Right ventricle myocardium inferior (tissue), 1 donor: ENCODE measurements at places on chromosomes 11 and 22. TPM values are rescaled to one million over a fixed set of nuclear protein-coding genes. Genes with fewer than 3 reads are reported as not detected.

- no peak for DNase-seq
These were observed 13.1 kb downstream of the B3GNT6 start for GRCh38 chr11:77047007-77047927.

Gene LRRC75B
- 6.5 TPM for total RNA-seq

DNA sequence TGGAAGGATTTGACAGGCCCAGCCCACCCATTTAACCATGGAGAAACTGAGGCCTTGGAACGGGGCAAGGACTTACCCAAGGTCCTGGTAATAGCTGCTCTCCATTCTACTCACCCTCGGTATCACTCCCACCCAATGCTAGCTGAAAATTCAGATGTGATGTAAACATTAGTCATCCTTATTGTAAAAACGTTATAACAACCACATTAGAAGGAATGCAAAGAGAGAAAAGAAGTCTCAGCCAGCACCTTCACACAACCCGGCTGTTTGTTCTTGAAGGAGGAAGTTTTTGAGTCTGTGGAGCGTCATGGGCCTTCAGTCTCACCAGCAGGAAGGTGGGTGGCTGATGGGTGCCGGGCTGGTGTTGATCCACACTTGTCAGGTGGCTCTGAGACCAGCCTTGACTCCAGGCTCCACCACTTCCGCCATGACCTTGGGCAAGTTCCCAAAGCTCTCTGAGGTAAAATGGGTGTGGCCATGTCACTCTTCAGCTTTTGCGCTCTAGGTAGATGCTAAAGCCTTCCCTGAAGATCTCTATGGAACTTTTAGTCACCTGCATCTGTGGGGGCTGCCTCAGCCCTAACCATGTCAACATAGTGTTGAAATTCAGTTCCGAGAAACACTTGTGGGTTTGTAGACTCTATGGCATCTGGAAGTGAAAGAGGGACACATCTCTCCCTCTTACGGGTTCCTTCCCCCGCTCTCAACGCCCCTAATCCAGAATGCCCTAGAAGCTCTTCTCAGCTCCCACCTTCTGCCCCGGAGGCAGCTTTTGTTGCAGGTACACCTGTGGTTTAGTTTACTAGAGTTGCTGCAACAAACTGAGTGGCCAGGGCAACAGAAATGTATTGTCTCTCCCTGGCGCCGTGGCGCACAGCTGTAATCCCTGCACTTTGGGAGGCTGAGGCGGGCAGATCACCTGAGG is 14.8 kb downstream of the CD6 start:
- DNase-seq, result no peak

GRCh38 chr11:64842366-64842759 is 2.1 kb downstream of the CDC42BPG start:
- DNase-seq, result no peak

DNA sequence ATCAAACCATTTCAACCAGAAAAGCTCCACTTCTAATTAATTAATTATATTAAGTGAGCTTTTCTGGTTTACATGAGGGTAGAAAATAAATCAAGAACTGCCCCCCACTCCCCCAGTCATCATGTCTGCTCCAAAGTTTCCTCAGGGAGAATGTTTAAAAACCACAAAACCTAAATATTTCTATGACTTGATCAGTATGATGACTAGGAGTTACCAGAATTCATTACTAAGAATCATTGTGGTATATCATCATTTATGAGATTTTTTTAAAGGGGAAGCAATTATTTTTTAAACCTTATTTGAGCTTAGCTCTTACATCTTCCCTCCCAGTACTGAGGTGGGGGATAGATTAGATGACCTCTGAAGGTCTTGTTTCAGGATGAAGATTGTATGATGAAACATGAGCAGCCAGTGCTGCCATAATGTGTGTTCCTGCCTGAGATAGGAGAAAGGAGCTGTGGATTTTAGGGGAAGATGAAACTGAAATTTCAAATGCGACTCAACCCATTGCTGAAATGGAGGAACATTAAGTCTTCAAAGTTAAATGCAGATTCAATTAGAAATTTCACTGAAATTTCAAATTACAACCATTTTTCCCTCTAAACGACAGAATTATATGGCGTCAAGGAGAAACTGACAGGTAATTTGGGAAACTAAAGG is 401.3 kb upstream of the CADM1 start:
- DNase-seq, result no peak

Gene SIRT3
- total RNA-seq, result 39.7 TPM

GRCh38 chr11:122772945-122773344 is 65.4 kb upstream of the CRTAM start:
- no peak for DNase-seq

- no peak for DNase-seq
These were observed 35.0 kb upstream of the SCGB1A1 start for GRCh38 chr11:62383822-62384221.

Gene FAM181B
- 0.08 TPM for total RNA-seq

GRCh38 chr11:120239713-120240640 is at the start of gene POU2F3:
Gene POU2F3 (plus strand): TSS chr11:120240140. CDS start chr11:120240344, 204 bp downstream.
- DNase-seq, result no peak

Gene HORMAD2
- not detected for total RNA-seq

GRCh38 chr11:15276621-15277020 is 161.9 kb downstream of the INSC start:
- DNase-seq, result no peak

DNA sequence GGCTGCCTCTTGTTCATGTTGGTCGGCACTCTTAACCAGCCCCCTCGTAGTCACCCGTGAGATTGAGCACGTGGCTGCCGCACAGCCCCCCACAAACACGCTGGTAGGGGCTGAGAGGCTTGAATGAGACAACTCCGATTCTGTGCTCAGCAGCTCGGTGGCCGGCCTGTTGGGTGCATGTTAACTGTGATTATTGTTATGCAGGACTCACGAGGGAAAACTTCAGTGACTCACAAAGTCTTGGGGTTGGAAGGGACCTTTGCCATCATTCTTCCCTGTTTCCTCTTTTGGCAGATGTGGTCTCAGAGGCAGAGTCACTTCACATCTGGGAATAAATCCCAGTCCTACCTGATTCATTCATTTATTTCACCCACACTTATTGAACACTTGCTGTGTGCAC is 75.2 kb downstream of the ADAMTS15 start:
- no peak for DNase-seq

DNA sequence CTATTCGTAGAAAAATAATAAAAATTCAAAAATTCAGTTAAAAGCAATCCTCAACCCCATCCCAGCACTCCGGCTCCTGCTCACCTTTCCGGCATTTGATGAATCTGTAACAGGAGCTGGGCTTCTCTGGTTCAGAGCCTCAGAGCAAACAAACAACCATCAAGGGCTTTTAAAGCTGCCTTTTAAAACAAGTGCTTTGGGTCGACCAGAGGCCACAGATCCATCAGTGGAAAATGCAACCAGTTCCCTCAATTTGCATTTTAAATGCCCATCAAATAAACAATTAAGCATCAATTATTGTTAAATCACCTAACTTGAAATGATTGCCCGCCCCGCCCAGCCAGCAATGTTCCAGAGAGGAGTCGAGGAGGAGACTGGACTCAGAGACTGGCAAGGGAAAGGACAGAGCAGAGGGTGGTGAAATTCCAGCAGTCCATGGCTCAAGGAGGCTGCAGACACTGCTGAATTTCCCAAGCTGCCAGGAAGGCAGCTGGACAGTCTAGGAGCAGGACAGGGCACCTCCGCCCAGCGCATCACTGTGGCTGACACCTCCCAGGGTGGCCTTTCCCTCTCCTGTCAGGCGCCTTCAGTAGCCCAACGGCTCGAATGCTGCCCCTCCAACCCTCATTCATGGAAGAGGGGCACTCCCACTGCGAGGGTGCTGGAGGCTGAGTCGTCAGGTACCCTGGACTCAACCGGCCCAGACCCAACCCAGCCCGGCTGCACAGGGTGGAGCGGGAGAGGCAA is 7.5 kb downstream of the FXYD6 start:
- no peak for DNase-seq

GRCh38 chr11:70824605-70825245 is 426.4 kb downstream of the CTTN start:
- peak; percentile 51 for DNase-seq

DNA sequence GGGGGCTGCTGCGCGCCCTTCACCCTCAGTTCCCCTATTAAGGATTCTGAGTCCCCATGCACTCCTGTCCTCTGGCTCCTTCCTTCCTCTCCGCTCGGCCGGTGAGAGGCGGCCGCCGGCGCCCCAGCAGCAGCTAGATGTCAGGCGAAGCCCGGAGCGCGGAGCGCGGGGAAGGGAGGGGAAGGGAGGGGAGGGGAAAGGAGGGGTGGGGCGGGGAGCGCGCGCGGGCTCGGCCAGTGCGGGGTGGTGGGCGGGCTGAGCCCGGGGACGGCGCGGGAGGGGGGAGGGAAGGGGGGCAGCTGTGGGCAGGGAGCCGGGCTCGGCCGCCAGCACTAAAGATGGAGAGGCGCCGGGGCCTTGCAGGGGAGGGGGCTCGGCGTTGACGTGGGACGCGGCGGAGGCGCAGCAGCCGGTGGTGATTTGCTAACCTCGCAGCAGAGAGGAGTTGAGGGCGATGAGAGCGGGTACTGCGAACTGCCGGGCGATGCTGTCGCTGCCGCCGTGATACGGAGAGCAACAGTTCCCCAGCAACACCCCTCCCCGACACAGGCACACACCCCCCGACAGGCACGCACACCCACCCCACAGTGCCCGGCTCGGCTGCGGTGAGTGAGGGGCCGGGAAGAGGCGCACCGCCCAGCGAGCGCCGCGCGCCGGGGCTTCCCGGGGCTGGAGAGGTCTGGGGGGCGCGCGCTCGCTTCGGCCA is at the start of gene ZBTB16:
Gene ZBTB16 (plus strand): TSS at position 434 of the 706 bp plus-strand sequence. CDS start 3,590 bp downstream, outside the sequence.
- DNase-seq, result peak; percentile 97

GRCh38 chr22:31637891-31638618 is 24.0 kb downstream of the PISD start:
- peak; percentile 67 for DNase-seq

DNA sequence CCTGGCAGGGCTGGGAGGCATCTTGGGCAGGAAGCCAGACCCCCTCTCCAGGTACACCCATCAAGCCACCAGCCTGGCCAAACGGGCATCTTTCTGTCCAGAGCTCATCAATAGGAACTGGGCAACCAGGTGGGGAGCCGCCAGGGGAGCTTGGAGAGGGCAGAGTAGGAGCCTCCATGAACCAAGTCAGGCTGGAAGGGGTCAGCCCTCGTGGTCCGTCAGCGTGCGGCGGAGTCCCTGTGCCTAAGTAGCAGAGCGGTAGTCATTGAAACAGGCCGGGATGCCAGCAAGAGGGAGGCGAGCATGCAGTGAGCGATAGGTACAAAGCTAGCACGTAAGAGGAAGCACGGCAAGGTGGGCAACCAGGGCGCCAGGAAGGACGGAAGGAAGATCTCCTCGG is 1.7 kb downstream of the RTL6 start:
- no peak for DNase-seq

- no peak for DNase-seq
These were observed 58.3 kb downstream of the PRR5L start for GRCh38 chr11:36354221-36355003.

GRCh38 chr22:43152357-43153071 is 1.2 kb downstream of the TSPO start:
- peak; percentile 90 for DNase-seq

DNA sequence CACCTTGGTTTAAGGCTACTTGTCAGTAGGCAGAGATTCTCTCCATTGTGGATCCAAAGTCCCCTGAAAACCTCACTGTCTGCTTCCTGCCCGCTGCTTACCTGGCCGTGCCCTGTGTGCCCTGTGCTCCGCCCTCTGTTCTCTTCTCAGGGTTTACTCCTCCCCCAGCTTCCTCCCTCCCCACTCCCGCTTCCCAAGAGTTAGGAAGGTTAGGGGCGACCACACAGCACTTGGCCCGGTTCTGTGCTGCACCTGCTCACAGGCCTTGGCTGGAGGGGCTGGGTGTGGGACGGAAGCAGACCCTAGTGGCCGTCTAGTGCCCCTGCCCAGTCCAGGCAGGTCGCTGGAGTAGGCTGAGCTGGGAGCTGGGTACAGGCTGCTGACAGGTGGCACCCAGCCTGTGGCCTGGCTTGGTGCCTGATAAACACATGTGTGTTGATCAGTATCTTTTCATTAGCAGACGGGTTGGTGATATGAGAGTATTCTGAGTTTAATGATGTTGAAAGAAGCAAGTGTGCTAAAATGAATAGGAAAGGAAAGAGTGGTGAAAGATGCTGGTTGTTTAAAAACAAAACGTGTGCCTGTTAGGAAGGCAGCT is 40.5 kb downstream of the GRAMD4 start:
- DNase-seq, result no peak

Gene CDCA5
- 1.7 TPM for total RNA-seq

- no peak for DNase-seq
These were observed 20.1 kb downstream of the OOSP3 start for GRCh38 chr11:59898650-59899049.

Gene OR51I1
- not detected for total RNA-seq

GRCh38 chr11:46293641-46294103 is 16.2 kb downstream of the CREB3L1 start:
- DNase-seq, result no peak

Gene C11orf16
- total RNA-seq, result not detected

Gene RFPL3
- not detected for total RNA-seq

GRCh38 chr11:9341638-9342178 is 27.3 kb upstream of the TMEM41B start:
- DNase-seq, result no peak

GRCh38 chr11:27718346-27718862 is 18.1 kb upstream of the BDNF start:
- DNase-seq, result no peak
